Inflammatory macrophage treated with lipopolysaccharide for 1 hour (primary cell): ENCODE measurements at places on chromosomes 13 and 19.

GRCh38 chr13:79297128-79297527 is 108.9 kb downstream of the RBM26 start:
- no peak for DNase-seq

- no peak for DNase-seq
Measured at GRCh38 chr19:46082728-46083050, 41.8 kb downstream of the IGFL3 start.

- DNase-seq, result no peak
Measured at GRCh38 chr19:29832801-29833200, 21.0 kb downstream of the CCNE1 start.

DNA sequence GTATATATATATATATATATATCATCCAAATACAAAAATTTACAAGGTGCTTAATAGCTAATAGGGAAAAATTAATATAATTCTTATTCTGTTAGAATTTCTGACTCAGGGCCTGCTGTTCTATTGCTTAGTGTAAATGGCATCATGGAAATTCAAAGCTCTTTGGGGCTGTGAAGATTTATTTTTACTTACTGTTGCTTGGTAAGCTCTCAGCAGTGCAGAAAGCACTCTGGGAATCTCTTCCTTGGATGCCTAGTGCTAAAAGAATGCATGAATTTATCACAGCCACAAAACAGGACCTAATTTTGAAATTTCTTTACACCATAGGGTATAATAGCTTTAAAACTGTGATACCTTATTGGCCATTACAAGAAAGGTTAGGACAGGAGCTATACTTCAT is 69.3 kb upstream of the SLAIN1 start:
- no peak for DNase-seq

- DNase-seq, result peak; percentile 83
Measured at GRCh38 chr13:76948149-76948548, at the start of gene ACOD1. Gene ACOD1, plus strand, starts transcription at chr13:76948511. Its CDS starts 48 bp downstream, at chr13:76948559.

DNA sequence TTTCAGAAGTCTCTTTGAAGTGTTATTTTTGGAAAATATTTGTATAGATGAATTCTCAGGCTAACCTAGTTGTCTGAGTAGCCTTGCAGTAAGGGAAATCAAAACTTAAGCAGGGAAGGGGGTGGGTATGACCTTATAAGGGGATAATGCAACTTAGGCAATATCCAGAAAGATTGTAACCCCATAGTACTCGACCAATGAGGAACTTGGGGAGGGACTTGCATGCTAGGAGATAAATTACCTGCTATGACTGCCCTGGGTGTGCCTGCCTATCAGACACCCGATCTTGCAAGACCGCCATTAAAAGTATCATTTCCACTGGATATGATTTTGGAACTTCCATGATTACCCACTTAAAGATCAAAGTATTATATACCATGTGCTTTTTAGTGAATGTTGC is 23.0 kb upstream of the RFXAP start:
- DNase-seq, result no peak

GRCh38 chr13:19940106-19940505 is 18.4 kb upstream of the ZMYM2 start:
- DNase-seq, result no peak

DNA sequence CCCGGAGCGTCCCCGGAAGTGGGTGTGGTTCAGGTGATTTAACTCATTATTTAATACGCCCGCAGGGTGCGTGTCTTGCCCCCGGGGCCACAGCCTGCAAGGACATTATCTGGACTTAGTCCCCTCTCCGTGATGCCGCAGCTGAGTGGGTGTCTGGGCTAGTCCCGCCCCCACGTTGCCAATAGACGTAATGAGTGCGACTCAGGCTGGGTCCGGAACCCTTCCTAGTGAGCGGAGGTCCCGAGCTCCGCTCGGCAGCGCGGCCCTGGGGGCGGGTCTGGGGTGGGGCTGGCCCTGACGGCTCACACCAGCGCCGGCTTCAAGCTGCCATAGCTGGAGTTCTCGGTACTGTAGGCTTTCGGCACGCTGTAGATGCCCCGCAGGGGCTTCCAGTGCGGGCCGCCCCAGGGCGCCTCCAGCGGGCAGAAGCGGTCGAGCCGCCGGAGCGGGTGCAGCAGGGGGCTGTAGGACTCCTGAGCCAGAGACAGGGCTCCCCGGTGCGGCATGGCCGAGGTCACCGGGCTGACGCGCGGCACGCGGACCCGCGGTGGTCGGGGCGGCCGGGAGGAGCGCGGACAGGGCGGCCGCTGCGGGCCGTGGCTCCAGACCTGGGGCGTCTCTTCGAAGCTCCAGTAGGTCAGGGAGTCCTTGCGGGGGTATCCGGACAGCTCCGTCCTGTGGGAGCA is 918 bp upstream of the LHB start:
- DNase-seq, result peak; percentile 18

DNA sequence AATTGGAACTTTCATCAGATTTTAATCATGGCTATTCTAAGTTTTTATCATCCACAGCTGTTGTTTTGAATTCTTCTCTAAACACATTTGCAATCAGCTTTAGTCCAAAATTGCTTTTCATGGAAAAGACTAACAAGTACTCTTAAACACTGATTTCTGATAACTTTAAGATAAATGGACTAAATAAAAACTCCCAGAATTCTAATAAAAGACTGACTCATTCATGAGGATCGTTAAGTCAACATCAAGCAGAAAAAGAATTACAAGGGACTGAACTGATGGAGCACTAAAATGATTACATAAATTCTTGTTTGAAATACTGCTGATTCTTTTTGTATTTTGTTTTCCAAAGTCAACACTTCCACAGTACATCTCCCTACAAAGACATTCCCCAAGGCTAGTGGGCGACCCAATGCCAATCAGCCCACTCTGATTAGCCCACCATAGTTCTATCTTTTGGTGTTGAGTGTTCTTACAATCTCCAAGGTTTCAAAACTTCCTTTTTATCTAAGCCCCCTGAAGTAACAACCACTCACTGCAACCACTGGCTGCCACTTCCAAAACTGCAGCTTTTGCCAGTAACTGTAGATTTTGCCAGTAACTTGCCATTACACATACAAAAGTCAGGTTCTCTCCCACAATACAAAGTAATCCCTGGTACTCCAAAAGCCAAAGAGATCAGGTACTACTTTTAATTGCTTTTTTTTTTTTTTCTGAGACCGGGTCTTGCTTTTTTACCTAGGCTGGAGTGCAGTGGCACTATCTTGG is 14.0 kb upstream of the NAA16 start:
- no peak for DNase-seq

- no peak for DNase-seq
Measured at GRCh38 chr19:41546961-41547360, 29.0 kb upstream of the CEACAM21 start.

DNA sequence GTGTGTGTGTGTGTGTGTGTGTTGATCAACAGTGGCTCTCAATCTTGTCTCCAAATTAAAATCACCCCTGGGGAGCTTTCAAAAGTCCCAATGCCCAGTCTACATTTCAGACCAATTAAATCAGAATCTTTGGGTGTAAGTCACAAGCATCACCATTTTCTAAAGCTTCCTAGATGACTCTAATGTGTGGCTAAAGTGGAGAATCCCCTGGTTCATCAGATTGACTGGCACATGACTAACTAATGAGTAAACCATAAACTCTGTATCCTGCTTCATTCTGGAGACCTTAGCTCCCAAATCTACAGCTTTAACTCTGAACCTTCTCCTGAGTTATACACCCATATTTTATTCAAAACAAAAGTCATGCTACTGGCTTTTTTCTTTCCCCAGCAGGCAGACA is 131.3 kb downstream of the SUCLA2 start:
- no peak for DNase-seq

- DNase-seq, result no peak
Measured at GRCh38 chr19:55255618-55256423, 3.0 kb downstream of the PPP6R1 start.

GRCh38 chr19:3304871-3305423 is 61.4 kb upstream of the NFIC start:
- DNase-seq, result peak; percentile 92

DNA sequence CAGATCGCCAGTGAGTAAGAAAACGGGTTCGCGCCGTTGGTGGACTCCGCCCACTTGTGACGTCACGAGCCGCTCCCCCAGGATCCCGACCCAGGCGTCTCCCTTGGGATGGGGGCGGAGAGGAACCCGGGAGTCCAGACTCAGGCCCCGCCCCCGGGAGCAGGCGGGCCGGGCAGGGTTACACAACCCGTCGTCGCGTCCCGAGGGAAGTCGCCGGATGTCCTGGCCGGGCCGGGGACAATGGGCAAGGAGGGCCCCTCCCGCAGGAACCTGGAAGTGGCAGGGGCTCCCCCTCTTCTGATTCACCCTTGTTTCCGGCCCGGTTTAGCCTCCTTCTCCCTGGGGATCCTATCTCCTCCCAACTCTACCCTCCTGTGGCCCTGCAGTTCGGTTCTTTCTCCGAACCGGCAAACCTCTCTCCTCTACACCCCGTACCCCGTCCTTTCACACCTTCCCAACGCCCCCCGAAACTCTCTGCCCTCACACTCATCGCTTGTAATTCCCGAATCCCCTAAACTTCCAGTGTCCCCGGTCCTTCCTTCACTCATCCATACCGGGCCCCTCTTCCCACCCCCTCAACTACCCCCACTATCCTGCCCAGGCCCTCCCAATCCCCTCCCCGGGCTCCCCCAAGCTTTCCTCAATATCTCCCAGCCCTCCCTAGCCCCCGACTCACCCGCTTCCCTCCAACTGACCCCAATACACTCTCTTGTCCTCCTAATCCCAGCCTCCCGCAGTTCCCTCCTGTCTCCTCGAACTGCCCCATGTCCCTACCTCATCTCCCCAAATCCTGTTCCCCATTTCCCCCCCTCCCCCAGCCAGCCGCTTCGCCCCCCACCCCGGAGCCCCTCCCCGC is 20.0 kb upstream of the ERCC1 start:
- DNase-seq, result peak; percentile 83

DNA sequence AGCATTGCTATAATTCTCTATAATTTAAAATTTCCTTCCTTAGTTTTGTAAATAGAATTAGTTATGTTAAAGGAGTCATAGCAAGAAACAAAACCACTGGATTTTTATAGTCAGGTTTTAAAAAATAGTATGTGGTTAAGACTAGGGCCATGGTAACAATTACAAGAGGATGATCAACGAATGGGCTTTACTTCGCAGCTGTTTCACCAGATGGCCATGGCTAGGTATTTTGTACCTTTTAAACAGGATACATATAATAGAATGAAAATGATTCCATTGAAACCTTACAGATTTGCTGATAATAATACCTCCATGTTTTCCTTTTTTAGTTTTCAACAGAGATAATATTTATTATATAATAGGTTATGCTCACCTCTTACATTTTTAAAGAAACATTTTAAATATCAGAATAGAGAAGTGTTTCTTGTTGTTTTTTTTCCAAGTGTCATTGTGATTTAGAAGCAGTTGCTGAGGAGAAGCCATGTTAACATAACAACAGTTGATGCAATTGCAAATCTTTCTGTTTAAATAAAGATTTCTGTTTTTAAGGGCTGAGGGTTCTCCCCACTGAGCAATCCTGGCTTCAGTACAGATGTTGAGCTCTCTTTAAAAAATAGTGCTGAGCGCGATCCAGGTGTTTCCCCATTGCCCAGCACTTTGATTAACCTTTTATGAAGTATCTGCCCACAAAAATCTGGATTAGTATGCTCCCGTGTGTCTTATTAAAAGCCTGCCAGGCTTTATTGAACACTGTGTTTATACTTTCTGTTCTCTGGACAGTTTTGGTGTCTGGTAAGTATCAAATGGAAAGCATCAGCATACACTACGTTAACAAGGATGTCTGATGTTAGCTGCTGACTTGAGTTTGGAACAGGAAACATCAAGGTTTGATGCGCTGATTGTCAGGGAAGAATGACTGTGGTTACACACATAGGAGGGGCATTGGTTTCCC is 205.3 kb downstream of the HS6ST3 start:
- DNase-seq, result no peak

GRCh38 chr19:11019824-11020223 is 59.0 kb downstream of the SMARCA4 start:
- DNase-seq, result no peak

- DNase-seq, result no peak
Measured at GRCh38 chr19:6350688-6351087, 10.6 kb upstream of the CLPP start.

DNA sequence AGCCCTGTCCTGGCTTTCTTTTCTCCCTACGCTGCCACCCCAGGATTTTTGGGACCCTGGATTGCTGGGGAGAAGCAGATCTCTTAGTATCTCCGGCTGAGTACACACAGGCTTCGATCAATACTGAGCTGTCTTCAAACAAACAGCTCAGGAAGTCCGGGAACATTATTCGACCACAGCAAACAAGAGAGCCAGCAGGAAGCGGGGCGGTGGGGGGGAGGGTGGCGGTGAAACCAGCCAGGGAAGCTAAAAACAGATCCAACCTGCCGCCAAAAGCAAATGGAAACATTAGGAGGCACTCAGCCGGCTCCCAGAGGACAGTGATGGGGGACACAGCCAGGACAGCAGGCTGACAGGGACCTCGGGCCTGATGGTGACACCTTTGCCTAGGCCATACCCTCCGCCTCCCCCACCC is 12.2 kb upstream of the BCAM start:
- DNase-seq, result no peak

DNA sequence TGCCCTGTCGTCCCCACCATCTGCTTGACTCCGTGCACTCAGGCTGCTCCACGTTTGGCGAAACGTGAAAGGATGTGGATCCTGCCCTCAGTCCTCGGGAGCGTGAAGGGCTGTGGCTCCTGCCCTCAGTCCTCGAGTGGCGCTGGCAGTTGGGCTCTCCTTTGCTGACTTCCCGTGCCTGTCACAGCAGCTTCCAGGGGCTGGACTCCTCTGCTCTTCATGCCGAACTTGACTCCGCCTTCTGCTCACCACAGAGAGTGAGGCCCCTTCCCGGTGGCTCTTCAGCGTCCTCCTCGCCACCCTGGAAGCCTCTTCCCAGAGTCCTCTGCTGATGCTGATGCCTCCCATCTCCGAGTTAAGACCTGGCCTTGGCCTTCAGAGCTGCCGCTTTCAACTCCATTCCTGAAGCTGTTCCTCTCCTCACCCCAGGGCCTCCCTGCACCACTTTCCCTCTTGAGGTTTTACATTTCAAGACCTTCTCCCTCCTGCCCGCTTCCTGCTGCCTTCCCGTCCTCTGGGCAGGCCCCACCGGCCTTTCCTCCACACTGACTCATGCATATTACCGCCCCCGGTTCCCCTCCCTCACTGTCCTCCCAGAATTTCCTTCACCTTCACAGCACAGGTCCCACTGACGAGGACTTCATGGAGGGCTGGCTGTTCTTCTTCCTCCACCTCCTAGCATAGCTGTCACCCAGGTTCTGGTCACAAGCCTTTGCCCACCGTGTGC is 111.7 kb downstream of the SHISA2 start:
- DNase-seq, result no peak

DNA sequence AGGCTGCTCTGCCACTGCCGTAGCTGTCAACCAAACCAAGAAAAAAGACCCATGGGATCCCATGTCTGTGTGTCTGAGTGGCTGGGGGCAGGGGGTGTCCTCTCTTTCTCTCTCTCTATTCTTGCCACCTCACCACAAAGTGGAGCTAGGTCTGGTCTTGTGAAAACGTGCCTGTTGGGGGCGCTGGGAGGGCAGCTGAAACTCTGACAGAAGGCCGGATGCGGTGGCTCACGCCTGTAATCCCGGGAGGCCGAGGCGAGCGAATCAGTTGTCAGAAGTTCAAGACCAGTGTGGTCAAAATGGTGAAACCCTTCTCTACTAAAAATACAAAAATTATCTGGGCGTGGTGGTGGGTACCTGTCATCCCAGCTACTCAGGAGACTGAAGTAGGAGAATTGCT is 29.2 kb downstream of the ZNF146 start:
- no peak for DNase-seq
